GOT3 (cell line): ENCODE measurements at places on chromosomes 6 and 20.
A peak's percentile ranks its signal among the peaks of the same experiment; 100 is the strongest.

DNA sequence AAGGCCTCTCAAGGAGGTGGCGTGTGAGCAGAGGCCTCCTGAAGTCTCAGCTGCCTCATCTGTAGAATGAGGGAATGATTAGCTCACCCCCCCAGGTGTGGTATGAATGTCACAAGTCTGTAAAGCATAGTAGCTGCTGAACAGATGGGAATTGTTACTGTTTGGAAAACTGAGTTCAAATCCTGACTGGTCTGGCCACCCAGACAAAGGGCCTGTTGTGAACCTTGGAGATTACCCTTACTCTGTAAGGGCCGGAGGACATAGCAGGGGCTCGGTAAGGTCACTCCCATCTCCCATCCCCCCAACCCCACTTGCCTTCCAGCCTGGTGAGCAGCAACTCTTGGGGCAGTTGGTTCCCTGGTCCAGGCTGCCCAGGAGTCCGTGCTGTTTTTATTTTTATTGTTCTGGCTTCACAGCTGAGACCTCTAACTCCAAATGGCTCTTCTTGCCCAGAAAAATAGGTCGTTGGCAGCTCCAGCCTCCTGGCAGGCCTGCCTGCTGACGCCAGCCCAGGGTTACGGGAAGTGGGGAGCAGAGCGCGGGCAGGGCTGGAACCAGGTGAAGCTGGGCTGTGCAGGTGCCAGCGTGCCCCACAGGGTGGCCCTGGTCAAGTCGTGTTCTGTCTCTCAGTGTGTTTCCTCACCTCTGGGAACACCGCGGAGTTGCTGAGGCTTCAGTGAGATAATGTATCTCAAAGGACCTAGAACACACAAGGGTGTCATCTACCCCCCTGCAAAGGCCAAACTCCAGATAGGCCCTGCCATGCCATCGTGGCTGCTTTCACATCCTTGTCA, 4.5 kb upstream of the SIRPA start:
- DNase-seq, result no peak

- DNase-seq, result no peak
Measured at GRCh38 chr6:106315765-106316374, 9.7 kb downstream of the ATG5 start.

DNA sequence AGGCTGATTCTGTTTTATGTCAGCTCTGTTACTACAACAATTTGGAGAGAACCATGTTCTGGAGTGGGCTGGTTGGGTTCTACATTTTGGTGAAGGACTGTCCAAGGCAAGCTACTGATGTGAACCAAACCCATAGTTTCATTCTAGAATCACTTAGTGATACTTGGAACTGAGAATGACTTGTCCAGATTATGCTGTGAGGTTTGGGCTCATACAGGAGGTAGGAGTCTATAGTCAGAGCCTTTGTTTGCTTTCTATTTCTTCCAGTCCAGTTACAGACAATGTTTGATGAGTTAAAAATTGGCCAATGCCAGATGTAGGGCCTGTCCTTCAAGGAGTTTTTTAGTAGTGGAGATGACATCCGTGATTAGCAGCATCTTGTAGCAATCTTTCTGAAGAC, 97.9 kb downstream of the LRRC1 start:
- DNase-seq, result no peak

- no peak for DNase-seq
Measured at GRCh38 chr20:11008444-11009033, 334.7 kb upstream of the JAG1 start.

DNA sequence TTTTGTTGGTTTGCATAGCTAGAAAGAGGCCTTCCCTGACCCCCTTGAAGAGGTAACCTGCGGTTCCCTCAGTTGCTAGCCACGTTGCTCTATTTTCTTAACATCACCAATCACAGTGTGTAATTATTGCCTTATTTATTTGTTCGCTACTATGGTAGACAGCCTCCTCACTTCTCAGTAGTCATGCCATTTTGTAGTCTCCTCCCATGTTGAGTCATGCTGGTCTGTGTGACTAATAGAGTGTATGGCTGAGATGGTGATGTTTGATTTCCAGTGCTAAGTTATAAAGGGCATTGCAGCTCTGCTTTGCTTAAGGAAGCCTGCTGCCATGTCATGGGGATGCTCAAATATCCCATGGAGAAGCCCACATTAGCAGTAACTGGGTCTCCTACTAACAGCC, 236.6 kb upstream of the CHD6 start:
- DNase-seq, result peak; percentile 21

- no peak for DNase-seq
Measured at GRCh38 chr20:61986762-61987321, 78.8 kb downstream of the TAF4 start.
